ENCODE measurements at places on chromosomes 16 and 17.

GRCh38 chr17:82012640-82013295 is 9.9 kb downstream of the CENPX start:
- no peak for DNase-seq

- no peak for DNase-seq
Observed at GRCh38 chr17:15351925-15352324, 10.5 kb upstream of the TEKT3 start.

DNA sequence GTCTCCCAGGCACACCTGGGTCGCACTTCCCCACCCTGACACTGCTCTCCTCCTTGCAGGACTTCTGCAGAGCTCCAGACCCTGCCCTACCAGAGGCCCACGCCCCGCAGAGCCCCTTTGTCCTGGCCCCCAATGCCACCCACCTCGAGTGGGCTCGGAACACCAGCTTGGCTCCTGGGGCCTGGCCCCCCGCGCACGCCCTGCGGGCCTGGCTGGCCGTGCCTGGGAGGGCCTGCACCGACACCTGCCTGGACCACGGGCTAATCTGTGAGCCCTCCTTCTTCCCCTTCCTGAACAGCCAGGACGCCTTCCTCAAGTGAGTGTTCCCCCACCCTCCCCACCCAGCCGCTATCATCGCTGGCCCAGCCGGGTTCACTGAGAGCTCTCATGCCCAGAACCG is 79.6 kb downstream of the MGAT5B start:
- no peak for DNase-seq

DNA sequence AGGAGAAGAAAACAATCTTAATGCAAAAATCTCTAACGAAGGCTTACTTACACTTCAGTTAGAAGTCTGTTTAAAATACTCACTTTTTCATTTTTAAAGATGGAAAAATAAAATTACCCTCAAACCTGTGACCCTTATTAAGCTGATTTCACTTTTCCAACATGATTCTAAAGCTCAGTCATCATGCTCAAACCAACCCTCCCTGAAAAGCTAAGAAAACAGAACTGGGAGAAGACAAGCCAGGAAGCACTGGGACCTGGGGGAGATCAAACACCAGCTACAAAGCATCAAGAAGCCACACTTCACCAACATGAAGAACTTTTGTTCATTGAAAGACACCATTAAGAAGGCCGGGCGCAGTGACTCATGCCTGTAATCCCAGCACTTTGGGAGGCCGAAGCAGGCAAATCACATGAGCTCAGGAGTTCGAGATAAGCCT is 88.8 kb downstream of the LITAF start:
- DNase-seq, result no peak

GRCh38 chr17:76178124-76178523 is 37.1 kb upstream of the FOXJ1 start:
- no peak for DNase-seq
